Trophoblast cell (in vitro differentiated cells and primary cell): ENCODE measurements at places on chromosomes 7 and 10.

DNA sequence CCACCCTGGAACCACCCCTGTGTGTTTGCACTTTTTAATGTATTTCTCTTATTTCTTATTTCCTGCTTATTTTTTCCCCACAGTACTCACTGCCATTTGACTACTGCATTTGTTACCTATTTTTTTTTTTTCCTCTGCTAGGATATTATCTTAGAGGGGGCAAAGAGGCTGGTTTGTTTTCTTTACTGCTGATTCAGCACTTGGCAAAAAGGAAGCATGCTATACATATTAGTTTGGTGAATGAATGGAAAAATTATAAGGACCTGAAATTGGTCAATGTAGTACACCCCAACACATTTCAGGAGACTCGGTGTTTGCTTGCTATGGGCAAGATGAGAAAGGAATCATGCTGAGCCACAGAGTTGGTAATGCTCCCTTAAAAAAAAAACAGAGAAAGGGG, 193.5 kb downstream of the SORCS3 start:
- H3K27ac ChIP-seq = no peak overlapping the region
- no peaks in the 10 kb centered on the region for H3K36me3 ChIP-seq
- no peak for DNase-seq
- H3K4me1 ChIP-seq = no peaks in the 10 kb centered on the region
- no peak overlapping the region for H3K4me3 ChIP-seq

GRCh38 chr7:98984126-98984525, 105.8 kb downstream of the TRRAP start:
- DNase-seq = no peak
- H3K36me3 ChIP-seq = peaks cover 34% of the 10 kb centered on the region
- no peak overlapping the region for H3K4me3 ChIP-seq
- no peak overlapping the region for H3K27ac ChIP-seq
- no peaks in the 10 kb centered on the region for H3K27me3 ChIP-seq
- no peaks in the 10 kb centered on the region for H3K4me1 ChIP-seq

- H3K27ac ChIP-seq = no peak overlapping the region
- DNase-seq = no peak
- H3K27me3 ChIP-seq = no peaks in the 10 kb centered on the region
- H3K36me3 ChIP-seq = no peaks in the 10 kb centered on the region
- H3K4me3 ChIP-seq = no peak overlapping the region
Measured at GRCh38 chr10:88508796-88509195, 74.3 kb downstream of the RNLS start.

DNA sequence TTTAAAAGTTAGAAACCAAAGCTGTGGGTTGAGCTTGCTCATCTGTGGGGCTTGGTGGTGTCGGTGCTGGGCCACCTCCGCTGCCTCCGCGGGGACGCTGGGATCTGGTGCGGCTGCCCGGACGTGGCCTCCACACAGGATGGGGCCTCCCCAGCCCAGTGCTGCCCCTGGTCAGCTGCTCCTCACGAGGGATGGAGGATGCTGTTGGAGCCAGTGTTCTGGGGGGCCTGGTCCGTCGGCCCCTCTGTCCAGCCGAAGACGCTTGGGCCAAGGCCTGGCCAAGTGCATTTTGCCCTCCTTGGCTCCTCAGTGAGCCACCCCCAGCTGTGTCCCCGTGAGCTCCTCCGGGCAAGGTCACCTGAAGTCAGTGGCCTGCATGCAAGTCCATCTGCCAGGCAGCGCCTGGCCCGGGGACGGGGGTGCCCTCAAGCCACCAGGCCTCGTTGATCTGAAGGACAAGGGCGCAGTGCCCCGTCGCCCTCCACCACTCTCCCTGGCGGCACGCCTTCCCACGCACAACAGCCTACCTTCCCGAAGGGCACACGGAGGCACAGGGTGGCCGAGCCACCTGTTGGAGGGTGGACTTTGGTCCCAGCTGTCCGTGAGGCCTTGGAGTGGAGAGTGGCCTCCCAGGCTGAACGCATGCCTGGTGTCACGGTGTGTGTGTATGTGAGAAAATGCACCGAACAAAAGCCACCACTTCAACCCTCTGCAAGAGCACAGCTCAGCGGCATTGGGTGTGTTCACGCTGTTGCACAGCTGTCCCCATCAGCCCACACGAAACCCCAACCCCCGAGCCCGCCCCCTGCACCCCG, 27.3 kb downstream of the KNDC1 start:
- DNase-seq = no peak
- H3K27ac ChIP-seq = no peak overlapping the region
- peak overlapping the region; percentile 40 for H3K4me3 ChIP-seq
- no peaks in the 10 kb centered on the region for H3K27me3 ChIP-seq
- no peaks in the 10 kb centered on the region for H3K4me1 ChIP-seq

GRCh38 chr10:422675-423074, 266.8 kb downstream of the DIP2C start:
- DNase-seq = no peak
- no peaks in the 10 kb centered on the region for H3K27me3 ChIP-seq
- no peak overlapping the region for H3K27ac ChIP-seq
- peaks cover 11% of the 10 kb centered on the region for H3K36me3 ChIP-seq
- no peak overlapping the region for H3K4me3 ChIP-seq

DNA sequence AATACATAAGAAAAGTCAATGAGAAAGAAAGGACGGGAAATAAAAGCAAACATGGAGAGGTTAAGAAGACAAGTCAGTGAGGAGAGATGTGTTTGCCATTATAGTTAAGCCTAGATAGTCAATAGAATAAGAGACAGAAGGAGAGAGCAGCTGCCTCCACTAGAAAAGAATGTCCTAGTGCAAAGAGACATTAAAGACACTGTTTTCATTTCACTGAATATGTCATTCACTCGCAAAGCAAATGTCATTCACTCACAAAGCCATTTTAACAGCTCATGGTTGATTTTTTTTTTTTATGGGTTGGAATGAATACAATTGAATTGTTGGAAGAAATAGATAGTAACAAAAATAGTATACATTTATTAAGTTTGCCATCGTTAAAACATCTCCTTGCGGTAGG, 1007.6 kb downstream of the DNAJB9 start:
- no peak overlapping the region for H3K27ac ChIP-seq
- no peaks in the 10 kb centered on the region for H3K27me3 ChIP-seq
- H3K36me3 ChIP-seq = no peaks in the 10 kb centered on the region
- DNase-seq = no peak

DNA sequence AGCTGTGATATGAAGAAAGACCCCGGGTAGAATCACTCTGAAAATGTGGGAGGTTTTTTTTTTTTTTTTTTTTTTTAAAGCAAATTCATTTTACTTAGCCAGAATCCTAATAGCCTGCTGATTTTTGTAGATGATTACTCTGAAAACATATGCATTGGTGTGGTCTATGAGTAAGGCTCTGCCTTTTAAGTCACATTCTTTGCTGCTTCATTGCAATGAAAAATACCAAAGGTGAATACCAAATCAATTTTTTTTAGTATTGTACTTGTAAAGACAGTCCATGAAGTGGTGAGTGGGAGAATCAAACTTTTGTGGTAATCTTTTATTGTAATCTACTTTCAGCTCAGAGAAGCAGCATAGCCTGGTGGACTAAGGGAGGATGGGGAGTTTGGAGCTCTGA, 130.3 kb downstream of the SDK1 start:
- DNase-seq = peak; percentile 45
- peaks cover 13% of the 10 kb centered on the region for H3K4me1 ChIP-seq

DNA sequence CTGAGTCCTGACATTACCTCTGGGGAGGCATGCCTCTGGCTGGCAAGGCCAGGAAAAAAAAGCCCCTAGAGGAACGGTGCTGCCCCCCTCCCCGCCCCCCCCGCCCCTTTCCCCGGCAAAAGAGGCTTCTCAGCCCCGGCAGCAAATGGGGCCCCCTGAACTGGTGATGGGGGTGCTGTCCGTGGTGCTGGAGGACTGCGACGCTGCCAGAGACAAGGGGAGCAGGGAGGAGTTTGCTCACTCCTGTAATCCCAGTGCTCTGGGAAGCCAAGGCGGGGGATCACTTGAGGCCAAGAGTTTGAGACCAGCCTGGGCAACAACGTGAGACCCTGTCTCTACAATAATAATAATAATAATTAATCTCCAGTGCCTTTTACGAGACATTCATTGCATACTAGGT, 23.7 kb downstream of the SRRM3 start:
- H3K27ac ChIP-seq = no peak overlapping the region
- H3K36me3 ChIP-seq = no peaks in the 10 kb centered on the region
- no peak overlapping the region for H3K4me3 ChIP-seq
- no peaks in the 10 kb centered on the region for H3K27me3 ChIP-seq
- DNase-seq = no peak
- no peaks in the 10 kb centered on the region for H3K4me1 ChIP-seq

DNA sequence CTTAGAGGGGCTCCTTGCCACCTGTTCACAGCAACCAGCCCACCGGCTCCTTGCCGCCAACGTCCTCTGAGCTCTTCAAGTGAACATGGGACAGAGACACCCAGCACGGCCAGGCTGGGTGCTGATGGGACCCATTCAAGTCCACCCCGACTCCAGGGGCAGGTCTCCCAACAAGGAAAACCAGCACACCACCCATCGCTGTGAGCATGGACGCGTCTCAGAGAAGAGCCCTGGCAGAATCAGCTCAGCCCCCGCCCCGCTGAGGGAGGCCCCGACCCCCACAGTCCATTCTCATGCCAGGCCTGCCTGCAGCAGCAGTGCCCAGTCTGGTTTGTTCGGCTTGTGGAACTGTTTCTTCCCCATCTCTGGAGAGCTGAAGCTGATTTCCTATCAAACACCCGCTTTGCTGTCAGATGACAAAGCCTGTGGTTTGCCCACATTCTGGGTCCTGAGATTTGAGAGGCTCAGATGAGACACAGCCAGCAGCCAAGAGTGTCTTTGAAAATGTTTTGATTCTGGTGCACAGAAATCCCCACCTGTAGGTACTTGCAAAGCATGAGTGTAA, 216.6 kb downstream of the ZMYND11 start:
- H3K27me3 ChIP-seq = no peaks in the 10 kb centered on the region
- H3K4me1 ChIP-seq = no peaks in the 10 kb centered on the region
- peaks cover 34% of the 10 kb centered on the region for H3K36me3 ChIP-seq
- no peak for DNase-seq
- no peak overlapping the region for H3K27ac ChIP-seq

GRCh38 chr10:128713874-128714570, 587.8 kb upstream of the MKI67 start:
- no peak overlapping the region for H3K4me3 ChIP-seq
- H3K4me1 ChIP-seq = no peaks in the 10 kb centered on the region
- no peak overlapping the region for H3K27ac ChIP-seq
- no peak for DNase-seq
- H3K36me3 ChIP-seq = no peaks in the 10 kb centered on the region
- no peaks in the 10 kb centered on the region for H3K27me3 ChIP-seq

- H3K27ac ChIP-seq = no peak overlapping the region
- H3K4me3 ChIP-seq = no peak overlapping the region
- no peak for DNase-seq
- H3K36me3 ChIP-seq = peaks cover 53% of the 10 kb centered on the region
- no peaks in the 10 kb centered on the region for H3K27me3 ChIP-seq
Measured at GRCh38 chr10:131943021-131943814, 38.5 kb downstream of the BNIP3 start.

DNA sequence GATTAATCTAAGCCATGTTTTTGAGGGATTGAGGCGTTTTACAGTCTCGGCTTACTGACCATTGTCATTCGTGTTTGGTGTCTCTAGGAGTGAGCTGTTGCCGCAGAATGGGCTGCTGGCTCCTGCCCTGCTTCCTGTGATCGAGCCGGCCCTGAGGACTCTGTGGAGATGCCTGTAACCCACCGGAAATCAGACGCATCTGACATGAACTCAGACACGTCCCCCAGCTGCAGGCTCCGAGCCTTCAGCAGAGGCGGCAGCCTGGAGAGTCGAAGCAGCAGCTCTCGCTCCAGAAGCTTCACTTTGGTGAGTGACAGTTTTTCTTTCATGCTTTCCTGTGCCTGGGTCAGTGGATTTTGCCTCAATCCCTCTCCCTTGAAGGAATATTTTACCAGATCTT, 28.8 kb downstream of the PROSER2 start:
- H3K36me3 ChIP-seq = peaks cover 15% of the 10 kb centered on the region
- no peaks in the 10 kb centered on the region for H3K4me1 ChIP-seq
- no peak overlapping the region for H3K27ac ChIP-seq
- no peak for DNase-seq
- no peaks in the 10 kb centered on the region for H3K27me3 ChIP-seq
- H3K4me3 ChIP-seq = no peak overlapping the region

DNA sequence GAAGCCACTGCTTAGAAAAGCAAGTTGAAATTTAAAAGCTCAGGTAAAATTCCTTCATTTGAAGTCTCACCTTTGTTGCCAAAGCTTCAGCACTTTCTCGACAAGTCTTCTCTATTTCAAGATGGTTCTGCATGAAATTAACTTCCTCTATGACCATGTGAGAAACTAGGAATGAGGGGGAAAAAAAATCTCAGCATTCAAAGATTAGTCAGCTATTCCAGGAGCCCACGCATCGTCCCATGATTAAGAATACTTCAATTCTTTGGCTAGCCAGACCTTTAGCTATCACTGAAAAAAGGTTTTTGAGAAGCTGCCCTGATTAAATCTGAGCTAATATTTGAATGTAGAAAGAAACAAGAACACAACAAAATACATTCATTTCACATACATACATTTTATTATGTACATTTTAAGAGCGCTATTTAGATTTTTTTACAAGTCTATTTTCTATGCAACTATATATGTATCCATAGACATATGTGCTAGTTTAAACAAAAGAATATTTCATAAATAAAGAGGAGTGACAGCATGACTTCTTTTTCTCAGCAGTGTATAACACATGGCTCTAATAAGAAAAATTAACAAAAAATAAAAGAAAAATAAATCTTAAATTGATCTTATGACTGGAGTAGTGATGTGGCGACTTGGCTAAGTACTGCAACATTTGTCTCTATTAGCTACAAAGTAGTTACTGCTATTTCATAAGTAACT, 44.8 kb downstream of the SHTN1 start:
- peak; percentile 24 for DNase-seq
- H3K4me3 ChIP-seq = no peak overlapping the region
- no peaks in the 10 kb centered on the region for H3K27me3 ChIP-seq

DNA sequence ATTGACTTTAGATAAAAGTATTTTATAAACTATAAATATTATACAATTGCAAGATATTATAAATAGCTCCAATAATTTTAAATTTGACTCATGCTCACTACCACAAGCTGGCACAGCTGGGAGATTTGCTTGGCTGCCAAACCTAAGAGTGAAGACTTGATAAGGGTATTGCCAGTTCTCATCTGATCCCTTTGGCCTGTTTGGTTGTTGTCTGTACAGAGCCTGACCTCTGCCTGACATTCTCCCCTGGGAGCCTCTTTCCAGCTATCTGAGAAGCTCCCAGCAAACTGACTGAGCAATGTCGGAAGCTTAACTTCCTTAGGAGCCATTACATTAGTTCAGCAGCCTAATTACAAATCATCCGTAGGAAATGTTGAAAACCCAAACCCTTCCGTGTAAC, 10.2 kb upstream of the LMOD2 start:
- H3K36me3 ChIP-seq = no peaks in the 10 kb centered on the region
- DNase-seq = no peak
- H3K4me3 ChIP-seq = no peak overlapping the region

DNA sequence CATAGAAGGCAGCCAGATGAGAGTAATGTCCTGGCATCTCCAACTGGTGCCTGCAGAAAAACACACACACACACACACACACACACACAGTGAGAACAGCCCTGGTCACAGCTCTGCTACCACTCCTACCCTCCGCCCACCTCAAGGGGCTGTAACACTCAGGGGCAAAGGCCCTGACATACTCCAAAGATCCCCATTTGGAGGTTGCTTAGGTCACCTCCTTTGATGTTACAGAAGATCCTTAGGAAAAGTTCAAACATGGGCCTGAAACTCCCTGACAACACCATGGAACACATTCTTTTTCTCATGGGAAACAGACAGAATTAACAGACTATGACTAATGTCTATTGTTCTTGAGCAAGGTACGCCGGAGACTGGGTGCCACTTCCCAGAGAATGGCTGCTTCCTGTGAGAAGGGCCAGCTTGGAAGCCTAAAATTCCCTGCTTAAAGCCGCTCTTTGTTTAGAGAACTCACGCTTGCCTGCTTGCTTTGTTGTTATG, 27.7 kb downstream of the DENND11 start:
- no peak overlapping the region for H3K4me3 ChIP-seq
- peaks cover 10% of the 10 kb centered on the region for H3K4me1 ChIP-seq
- peak; percentile 37 for DNase-seq
- peaks cover 10% of the 10 kb centered on the region for H3K36me3 ChIP-seq
